ENCODE measurements at places on chromosomes 12 and 14. TPM values are rescaled to one million over a fixed set of nuclear protein-coding genes. Genes with fewer than 3 reads are reported as not detected.

PLEKHG7 gene
- total RNA-seq: 0.31 TPM

KLHDC1 gene
- total RNA-seq: 5.1 TPM

ITGB7 gene
- 1.2 TPM for total RNA-seq

PCK2 gene
- 20.7 TPM for total RNA-seq

NANOG gene
- 1.1 TPM for total RNA-seq

DNA sequence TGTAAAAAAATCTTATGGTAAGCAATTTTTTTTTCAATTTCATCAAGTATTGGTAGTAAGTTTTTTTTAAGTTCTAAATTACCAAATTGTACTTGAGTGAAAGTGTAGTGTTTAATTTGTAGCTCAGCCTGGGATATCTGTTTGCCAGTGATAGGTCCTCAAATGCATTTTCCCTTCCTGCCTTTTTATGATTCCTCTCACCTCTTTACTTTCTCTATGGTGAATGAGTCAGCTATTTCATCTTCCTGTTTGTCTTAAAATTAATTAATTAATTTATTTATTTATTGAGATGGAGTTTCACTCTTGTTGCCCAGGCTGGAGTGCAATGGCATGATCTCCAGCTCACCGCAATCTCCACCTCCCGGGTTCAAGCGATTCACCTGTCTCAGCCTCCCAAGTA is 10.6 kb downstream of the SRP54 start:
- no peak for DNase-seq

DNA sequence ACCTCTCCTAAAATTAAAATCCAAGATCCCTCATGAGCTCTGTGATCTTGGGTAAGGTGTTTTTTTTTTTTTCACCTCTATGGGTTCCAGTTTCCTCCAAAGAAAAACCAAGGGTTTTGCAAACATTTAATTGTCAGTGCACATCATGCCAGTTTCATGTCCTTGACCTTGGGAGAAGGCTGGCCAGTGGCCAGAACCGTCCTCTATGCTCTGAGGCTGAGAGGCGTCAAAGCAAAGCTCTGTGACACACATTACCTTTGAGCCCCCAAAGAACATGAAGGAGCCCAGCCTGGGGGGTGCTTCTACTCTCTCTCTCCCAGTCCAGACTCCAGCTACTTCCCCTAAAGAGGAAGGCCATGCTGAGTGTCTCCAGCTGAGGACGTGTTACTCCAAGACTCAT is 145.5 kb upstream of the TMEM132C start:
- peak; percentile 28 for DNase-seq

DNA sequence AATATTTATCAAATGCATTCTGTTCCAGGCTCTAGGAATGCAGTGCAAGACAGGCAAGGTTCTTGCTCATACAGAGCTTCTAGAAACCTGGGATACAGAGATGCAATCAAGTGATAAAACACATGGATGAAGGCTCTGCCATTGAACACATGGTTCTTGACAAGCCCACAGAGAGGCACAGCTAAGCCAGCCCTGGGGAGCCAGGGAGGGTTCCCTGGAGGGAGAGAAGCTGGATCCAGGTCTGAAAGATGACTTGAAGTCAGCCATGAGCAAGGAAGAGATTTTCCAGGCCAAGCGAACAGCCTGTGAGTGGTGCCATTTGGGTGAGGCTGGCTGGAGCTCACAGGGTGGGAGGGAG is 66.2 kb downstream of the IRF2BPL start:
- no peak for DNase-seq

DNA sequence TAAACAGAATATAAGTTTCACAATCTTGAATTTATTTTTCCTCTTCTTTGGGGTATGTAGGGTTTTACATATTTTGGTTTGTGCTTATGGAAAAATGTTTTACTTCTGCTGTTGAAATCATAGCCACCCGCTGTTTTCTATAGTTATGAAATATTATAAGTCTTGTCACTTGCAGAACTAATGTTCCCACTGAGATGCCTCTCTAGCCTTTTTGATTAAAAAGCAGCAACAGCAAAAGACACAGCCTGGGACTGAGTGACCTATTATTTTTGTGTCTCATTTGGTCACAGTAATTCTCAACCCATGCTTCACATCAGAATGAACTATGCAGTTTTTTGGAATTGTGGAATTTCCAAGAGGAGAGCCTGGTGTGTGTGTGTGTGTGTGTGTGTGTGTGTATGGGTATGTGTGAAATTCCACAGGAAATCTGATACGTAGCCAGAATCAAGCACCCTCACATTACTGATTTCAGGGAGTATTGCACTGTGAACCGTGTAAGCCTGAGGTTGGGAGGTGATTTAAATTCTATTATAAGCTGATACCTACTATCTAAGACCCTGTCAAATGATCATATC is 55.7 kb upstream of the FRMD6 start:
- DNase-seq: no peak

GRCh38 chr14:76848879-76849278 is 22.7 kb downstream of the LRRC74A start:
- no peak for DNase-seq

- DNase-seq: no peak
Observed at GRCh38 chr12:50221228-50222008, 54.2 kb upstream of the CERS5 start.

DNA sequence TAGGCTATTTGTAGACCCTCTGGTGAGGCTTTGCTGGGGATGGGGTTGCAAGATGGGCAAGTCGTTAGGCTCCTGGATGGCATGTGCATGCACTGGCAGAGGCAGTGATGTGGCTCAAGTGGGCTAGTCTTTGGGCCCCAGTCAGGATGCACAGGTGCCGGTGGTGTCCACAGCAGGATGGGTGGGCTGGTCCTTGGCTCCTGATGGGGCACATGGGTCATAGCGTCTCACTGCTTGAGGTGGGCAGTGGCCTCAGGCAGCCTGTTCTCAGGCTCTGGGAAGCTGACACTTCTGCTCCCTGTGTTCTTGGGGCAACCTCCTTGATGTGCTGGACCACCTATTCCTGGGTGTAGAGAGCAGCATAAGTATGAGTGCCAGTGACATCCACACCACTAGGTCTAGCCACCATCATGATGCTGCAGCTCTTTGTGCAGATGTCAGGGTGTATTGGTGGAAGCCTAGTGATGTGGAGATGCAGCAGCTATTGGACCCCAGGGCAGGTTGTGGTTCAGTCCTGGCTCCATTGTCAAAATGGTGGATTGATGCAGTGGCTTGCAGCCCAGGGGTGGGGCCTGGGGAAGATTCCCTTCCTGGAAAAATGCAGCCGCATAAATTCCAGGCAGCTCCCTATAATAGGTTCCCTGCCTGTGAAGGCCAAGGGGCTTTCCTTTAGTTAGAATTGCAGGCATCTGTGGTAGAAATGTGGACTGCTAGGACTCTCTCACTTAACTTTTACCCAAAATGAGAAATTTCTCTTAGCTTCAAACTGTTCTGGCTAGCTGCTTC is 742.5 kb upstream of the MDGA2 start:
- no peak for DNase-seq

GRCh38 chr14:38731962-38732361 is 371.1 kb downstream of the SEC23A start:
- DNase-seq: no peak

GRCh38 chr14:91947475-91948184 is at the start of gene FBLN5:
TSS of gene FBLN5 (minus strand) at chr14:91947694. CDS start at chr14:91947229, 465 bp downstream.
- peak; percentile 62 for DNase-seq

- peak; percentile 19 for DNase-seq
Observed at GRCh38 chr12:68613209-68613904, 2.7 kb downstream of the RAP1B start.

Data from testis (tissue), 5 donors.